ENCODE measurements at places on chromosomes 3 and 15.

DNA sequence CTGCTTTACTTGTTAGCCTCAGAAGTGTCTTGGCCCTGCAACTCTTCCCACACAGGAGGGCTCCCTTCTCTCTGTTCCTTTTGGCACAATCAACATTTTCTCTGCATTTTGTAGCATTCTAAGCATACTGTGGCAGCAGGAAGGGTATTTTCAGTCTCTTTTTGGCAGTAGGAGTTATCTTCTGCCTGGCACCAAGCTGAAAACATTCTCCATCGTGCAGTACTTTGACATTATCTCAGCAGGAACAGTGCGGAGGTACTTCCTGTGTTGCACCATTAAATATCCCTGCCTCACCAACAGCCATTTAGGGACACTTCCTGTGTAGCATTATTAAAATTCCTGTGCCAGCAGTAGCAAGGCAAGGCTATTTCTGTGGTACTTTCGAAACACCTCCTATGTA, 233.2 kb upstream of the SEMA6D start:
- no peak for DNase-seq

GRCh38 chr3:27072810-27073651, 296.2 kb downstream of the NEK10 start:
- DNase-seq = no peak

DNA sequence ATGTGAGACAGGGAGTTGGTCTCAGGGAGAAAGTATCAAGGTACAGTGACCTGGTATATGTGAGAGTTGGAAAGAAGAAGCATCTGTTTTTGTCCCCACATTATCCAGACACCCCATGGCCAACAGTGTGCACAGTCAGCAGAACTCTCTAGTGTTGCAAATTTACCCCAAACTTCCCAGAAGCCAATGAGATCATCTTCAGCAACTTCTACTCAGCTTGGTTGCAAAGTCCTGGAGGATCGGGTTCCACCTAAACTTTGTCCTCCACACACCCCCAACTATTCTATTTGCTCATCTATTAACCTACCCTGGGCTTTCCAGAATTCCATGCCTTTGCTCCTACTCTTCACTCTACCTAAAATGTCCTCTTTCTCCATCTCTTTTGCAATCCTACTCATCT, 15.7 kb downstream of the RBSN start:
- DNase-seq = no peak

DNA sequence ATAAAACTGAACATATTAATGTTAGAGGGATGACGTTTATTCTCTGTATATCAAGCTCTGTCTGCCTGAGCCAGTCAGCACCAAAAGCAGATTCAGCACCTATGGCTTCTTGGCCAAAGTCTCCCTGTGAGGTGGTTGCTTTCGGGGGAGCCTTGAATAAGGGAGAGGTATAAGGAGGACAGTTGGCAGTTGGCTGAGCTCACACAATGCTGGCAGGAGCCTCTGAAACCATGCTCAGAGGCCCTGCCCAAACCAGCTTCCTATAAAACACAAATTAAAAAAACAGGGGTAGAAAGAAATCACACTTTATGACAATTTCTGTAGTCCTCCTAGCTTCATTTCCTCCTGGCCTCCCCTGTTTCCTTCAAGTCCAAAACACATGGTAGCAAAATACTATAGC, 18.8 kb downstream of the ARHGEF3 start:
- no peak for DNase-seq

DNA sequence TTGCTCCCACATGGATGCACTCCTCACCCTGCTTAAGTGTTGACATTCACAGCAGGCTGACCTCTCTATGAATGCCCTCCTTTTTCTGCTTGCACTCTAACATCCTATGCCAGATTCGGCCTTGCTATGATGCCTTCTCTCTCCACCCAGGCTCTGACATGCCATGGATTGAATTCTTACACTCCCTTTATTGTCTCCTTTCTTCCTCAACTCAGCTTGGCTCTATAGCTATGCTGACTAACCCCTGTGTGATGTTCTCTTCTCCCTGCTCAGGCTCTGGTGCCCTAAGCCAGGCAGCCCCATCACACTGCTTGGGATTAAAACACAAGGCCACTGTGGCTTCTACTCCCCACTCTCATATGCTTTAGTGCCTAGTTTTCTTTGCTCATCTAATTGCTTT, 563.7 kb downstream of the NSUN3 start:
- peak; percentile 30 for DNase-seq

GRCh38 chr15:92843326-92843725, 56.8 kb upstream of the CHD2 start:
- no peak for DNase-seq

DNA sequence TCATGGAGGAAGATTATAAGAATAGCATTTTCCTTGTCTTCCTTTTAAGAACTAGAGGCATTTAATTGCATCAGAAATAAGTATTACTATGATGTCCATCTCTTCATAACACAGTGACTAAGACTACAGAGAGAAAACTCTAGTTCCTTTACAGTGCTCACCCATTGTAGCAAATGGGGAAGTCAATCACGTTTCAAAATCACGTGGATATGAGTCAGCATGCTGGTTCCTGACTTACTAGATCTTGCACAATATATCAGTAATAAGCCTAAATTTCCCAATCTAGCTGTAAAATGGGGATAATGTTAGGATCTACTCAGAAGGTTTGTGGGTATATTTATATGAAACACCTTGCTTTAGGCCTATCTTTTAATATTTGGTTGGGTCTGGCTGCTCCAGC, 254.8 kb upstream of the EOMES start:
- DNase-seq = peak; percentile 59

- DNase-seq = no peak
Measured at GRCh38 chr3:42800251-42800650, 4.0 kb downstream of the HIGD1A start.

GRCh38 chr3:73727117-73727821, 102.5 kb upstream of the PDZRN3 start:
- DNase-seq = peak; percentile 36

DNA sequence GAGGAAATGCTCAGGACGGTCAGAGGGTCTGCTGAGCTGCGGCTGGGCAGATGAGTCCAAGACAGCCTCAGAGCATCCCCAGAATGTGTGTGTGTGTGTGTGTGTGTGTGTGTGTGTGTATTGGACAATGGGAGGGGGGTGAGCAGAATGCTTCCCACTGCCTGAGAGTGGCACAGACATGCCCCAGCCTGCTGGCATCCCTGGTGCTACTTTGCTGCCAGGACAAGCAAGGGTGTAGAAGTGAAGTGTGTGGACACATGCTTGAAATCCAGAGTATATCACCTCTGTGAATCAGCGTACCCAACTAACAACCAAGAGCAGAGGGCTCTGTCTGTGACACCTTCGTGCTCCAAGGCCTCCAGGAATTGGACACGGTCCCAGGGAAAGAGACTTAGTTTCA, 76.3 kb downstream of the SLC9A9 start:
- DNase-seq = no peak

DNA sequence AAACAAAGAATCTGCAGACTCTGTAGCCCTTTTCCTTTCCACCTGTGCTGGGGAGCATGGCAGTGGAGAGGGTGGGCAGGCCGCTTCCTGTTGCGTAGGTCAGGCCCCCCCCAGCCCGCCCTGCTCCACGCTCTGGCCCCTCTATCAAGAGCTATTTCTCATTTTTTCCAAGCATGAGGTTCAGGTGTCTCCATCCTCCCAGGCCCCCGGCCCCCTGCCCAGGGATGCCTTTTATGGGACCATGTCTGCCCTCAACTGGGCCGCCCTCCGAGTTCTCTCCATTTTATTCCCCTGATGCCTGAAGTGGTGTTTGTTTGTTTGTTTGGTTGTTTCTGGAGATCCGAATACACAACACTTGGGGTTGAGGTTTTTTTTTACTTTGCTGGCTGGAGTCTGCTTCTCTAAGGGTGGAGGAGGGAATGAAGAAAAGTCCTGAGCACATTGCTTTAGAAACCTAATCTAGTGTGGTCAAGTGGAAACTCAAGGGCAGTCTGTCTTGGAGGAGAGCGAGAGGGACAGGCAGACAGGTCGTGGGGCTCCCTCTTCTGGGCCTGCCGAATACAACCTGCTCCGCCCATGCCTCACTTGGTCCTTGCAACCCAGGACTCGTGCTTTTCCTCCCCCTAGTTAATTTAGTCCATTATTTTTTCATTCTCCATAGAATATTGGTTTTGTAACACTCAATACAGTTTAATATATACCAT, 176.5 kb upstream of the LYSMD4 start:
- no peak for DNase-seq

DNA sequence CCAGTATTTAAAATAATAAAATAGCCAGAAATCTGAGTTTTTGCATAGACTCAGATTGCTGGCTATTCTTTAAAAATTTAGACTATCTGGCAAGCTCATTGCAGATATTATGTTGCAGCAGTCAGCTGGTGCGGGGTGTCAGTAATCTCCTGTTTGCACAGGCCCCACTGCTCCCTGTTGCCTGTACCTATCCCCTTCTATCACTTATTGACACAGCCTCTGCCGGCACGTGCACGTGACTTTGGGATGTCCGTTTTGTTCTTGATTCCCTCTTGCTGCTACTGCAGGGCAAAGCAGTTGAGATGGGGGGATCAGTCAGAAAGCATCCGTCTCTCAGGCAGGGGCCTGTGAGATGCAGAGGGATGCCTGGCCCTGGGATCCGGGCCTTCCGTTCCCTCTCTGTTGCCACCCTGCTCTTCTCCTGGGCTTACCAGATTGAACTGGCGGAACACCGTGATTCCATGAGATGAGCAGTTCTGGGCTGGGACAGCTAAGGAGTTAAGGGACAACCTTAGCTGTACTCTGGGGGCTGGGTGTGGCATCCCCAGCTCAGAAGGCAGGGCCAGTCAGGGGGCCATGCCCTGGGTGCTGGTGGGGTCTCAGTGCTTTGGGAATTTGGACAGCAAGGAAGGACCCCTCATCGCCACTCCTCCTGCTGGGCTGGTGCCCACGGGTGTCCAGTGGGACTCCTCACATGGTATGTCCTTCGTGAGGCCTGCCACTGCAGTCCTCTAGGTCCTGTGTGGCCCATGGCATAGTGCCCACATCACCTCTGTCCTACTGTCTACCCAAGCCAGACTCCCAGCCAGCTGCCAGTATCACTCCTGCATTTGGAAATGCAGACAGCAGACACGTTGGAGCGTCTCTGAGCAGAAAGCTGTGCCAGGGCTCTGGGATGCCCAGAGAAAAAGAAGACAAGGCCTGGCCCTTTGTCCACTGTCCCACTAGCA, 11.8 kb downstream of the MRAS start:
- no peak for DNase-seq

GRCh38 chr3:149352556-149352955, 19.1 kb upstream of the TM4SF18 start:
- DNase-seq = no peak

DNA sequence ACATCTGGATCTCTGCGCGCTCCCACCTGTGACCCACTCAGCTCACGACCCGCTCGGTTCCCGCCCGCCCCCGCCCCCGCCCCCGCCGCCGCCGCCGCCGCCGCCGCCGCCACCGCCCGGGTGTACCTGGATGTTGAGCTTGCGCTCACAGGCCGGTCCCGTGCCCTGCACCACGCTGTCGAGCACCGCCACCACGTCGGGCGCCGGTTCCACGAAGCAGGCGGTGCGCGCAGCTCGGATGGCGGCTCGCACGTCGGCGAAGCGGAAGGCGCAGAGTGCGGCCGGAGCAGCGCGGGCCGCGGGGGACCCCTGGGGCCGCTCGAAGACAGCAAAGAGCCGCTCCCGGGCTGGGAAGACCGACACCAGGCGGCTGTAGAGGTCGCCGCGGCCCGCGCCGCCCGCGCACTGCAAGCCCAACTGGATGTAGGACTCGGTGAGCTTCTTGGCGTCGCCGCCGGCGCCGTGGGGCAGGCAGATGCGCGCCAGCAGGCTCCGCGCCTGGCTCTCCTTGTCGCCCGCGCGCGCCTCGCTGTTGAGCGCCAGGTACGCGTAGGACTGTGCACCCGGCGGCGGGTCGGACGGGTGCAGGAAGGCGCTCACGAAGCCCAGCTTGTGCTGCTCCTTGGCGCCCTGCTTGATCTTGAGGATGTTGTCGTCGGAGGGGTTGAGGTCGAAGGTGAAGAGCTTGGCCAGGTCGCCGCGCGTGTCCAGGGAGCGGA, 1.1 kb downstream of the PLXND1 start:
- DNase-seq = peak; percentile 34

- no peak for DNase-seq
Measured at GRCh38 chr3:142852009-142852408, 36.9 kb downstream of the PCOLCE2 start.

- no peak for DNase-seq
Measured at GRCh38 chr3:126569390-126569975, 10.8 kb upstream of the C3orf22 start.

DNA sequence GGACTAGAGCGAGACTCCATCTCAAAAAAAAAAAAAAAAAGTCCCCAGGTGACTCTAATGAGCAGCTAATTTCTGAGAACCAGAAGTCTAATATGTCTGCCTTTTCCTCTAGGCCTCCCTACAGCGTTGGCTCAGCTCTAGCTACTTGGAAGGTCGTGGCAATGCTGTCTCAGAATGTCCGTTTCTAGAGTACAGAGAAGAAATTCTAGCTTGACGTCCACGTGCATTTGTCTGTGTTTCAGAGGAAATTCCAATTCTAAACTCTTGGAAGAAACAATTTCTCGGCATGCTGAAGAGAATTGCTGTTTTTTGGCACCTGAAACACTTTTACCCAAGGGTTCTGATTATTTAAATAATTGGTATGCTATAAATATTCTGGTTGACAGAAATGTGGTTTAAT, 78.8 kb downstream of the SOX2 start:
- DNase-seq = no peak

- DNase-seq = no peak
Measured at GRCh38 chr3:107117156-107117555, 260.1 kb upstream of the CCDC54 start.

GRCh38 chr3:70527026-70527425, 214.6 kb upstream of the MDFIC2 start:
- no peak for DNase-seq

DNA sequence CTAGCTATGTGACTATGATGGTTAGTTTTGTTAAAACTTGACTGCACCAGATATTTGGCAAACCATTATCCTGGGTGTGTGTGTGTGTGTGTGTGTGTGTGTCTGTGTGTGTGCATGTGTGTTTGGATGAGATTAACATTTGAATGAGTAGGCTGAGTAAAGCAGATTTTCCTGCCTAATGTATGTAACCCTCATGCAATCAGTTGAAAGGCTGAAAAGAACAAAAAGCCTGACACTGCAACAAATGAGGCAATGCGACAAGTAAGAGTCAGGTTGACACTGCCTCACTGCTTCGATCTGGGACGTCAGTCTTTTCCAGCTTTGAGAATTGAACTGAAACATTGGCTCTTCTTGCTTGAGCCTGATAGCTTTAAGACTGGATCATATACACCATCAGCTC, 643.0 kb downstream of the NAALADL2 start:
- DNase-seq = peak; percentile 43

GRCh38 chr3:134363381-134363755, 10.9 kb downstream of the AMOTL2 start:
- DNase-seq = no peak

DNA sequence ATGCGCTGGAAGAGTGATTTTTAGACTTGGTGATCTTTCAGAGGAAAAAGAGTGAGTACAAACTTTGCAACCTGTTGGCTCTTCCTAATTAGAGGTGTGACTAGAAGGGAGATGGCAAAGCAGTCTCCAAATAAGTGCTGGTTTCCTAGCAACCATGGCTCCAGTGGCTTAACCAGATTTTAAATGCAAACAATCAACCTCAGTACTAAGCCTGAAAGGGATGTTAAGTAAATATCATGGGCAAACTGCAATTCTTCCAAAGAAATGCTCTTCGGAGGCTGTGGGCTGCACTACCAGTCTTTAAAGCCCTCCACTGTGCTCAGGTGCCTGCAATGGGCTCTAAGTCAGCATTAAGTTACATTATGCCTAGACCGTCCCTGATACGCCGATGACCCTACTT, 678.1 kb upstream of the CCDC54 start:
- no peak for DNase-seq

- DNase-seq = no peak
Measured at GRCh38 chr3:124277144-124277890, 285.4 kb upstream of the ROPN1 start.
